Uterus (tissue), 4 donors: ENCODE measurements at places on chromosomes 16 and 17.

DNA sequence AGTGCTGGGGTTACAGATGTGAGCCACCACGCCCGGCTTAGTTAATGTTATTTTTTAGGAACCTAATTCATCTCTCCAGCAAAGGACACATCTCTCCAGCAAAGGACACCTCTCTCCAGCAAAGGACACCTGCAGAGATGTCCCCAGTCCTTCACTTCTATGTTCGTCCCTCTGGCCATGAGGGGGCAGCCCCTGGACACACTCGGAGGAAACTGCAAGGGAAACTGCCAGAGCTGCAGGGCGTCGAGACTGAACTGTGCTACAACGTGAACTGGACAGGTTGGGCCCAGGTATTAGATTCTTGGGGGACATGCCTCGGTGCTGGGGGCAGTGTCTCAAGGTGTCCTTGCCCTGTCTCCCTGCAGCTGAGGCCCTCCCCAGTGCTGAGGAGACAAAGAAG lies 4.7 kb downstream of the PFAS start:
- no peak for DNase-seq

GRCh38 chr17:40473573-40474365 lies 27.7 kb downstream of the TNS4 start:
- DNase-seq, result no peak

- no peak for DNase-seq
Measured at GRCh38 chr17:43702637-43703036, 40.9 kb upstream of the MEOX1 start.

GRCh38 chr17:51860954-51861561 lies 297.5 kb downstream of the CA10 start:
- DNase-seq, result no peak

DNA sequence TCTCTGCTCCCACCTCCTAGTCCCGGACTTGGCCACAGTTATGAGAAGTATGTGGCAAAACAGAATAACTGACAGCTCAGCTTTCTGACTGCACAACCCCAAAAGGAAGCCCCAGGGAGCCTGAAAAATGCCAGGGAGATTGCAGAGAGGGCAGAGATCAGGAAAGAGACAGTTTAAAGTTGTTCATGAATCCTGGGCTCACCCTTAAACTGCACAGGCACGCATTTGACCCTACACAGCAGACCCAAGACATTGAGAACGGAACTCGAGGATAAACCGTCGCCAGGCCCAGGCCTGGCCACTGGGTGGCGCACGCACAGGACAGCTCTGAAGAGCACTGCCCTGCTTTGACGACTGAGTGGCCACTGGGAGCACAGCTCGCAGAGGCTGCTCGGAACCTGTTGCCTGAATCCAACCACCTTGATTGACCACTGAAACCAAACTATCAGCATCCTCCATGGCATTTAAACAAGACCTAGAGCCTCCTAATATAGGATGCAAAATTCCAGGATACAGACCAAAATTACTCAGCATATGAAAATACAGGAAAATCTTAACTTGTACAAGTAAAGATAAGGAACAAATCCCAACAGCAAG lies 114.0 kb downstream of the C16orf95 start:
- no peak for DNase-seq

GRCh38 chr17:41579484-41580243 lies 7.0 kb downstream of the KRT14 start:
- DNase-seq, result peak; percentile 51

DNA sequence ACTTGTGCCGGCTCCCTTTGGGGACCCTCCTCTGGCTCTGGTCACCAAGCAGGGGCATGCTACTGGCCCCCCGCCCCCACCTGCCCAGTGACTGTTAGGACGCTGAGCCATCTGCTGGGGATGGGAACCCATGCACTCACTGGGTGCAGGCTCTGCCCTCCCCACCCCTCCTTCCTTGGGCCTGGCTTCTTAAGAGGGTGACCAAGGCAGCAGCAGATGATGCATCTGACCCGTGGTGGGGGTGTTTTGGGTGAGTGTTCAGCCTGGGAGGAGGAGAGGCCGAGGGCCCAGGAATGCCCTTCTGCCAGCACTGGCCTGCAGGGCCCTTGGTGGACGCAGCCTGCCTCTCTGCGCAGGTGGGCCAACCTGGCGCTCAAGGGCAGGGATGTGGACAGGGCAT lies 19.2 kb upstream of the MTSS2 start:
- no peak for DNase-seq

DNA sequence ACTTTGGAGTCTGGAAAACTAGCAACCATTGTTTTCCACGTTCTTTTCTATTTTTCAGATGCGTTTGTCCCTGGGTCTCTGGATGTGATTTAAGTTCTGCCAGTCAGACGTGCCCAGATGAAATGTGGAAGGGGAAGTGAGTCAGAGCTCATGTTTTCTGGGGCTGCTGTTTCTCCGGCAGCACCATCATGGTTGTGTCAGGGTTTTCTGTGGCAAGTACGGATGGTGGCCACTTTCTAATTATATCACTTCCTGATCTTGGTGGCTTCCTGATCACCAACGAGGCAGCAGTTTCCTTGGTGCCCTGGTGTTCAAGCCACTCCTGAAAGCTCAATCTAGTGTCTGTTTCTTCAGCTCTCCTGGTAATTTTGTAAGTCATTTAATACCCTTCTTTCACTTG lies 31.4 kb upstream of the PMFBP1 start:
- no peak for DNase-seq

DNA sequence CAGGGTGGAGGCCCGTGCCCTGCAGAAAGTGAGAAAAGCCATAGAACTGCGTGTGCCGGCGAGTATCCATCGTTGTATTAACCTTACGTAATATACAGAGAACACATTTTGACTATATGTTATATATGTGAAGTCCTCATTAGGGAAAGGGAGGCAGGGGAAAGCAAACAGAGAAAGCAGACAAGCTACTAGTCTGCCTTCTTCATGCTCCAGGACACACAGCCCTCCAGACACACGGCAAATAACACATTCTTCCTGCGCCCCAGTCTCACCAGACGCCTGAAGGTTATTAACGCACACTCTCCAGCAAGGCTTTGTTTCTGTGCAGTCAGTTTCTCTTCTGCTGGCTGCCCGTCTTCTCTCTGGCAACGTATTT lies 28.8 kb downstream of the PRDM7 start:
- DNase-seq, result no peak

GRCh38 chr17:6627019-6627418 lies 13.5 kb downstream of the KIAA0753 start:
- no peak for DNase-seq
